ENCODE measurements at places on chromosomes 11 and 22. TPM values are rescaled to one million over a fixed set of nuclear protein-coding genes. Genes with fewer than 3 reads are reported as not detected.

NXPE2 gene
- not detected for total RNA-seq

OR4C3 gene
- not detected for total RNA-seq

COMMD9 gene
- total RNA-seq = 9.2 TPM

BLID gene
- not detected for total RNA-seq

MAP6 gene
- total RNA-seq = not detected

ZNF280B gene
- 0.26 TPM for total RNA-seq

EMID1 gene
- total RNA-seq = not detected

FAM180B gene
- not detected for total RNA-seq

NUDT8 gene
- total RNA-seq = 14.2 TPM

KCTD14 gene
- total RNA-seq = 1.3 TPM

Measured in bronchial epithelial cell (primary cell).